Spleen (tissue), 13 donors: ENCODE measurements at places on chromosomes 12 and 14.

DNA sequence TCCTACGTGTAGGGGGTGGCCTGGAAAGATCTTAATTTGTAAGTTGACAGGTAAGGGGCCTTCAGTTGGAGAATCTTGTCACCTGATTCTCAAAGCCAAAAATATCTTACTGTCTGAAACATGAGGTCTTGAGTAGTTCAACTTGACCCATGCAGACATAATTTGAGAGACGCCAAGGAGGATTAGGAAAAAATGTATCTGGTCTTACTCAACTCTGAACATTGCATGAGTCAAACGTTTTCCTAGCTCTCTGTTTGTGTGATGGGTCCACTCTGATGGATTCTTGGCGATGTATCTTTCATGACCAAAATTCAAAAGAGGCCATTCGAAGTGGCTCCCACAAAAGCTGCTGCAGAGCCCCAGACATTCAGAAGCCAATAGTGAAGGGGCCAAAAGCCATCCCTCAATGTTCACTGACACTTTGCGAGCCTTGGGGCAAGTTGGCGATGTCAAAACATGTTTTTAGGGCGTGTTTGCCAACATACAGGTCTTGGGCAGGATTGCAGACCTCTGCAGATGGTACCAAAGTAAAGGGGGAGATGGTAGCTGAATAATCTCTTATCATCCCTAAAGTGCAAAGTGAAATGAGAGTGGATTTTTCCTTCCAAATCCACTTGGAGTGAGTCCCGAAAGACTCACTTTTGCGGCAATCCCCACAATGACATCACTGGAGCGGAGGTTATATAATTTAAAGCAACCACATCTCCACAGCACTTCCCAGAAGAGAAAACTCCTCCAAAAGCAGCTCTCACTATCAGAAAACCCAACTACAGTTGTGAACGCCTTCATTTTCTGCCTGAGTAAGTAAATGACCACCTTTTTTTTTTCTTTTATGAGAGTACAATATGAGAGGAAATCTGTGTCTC lies at the start of gene BDKRB1:
Gene BDKRB1 (plus strand): TSS at position 710 of the 866 bp plus-strand sequence. CDS start 7,473 bp downstream, outside the sequence.
- DNase-seq = no peak

- no peak for DNase-seq
Measured at GRCh38 chr14:90742729-90743128, 73.5 kb downstream of the TTC7B start.

GRCh38 chr12:26466726-26467125 lies 271.4 kb downstream of the SSPN start:
- no peak for DNase-seq

- no peak for DNase-seq
Measured at GRCh38 chr12:68977909-68978610, 45.1 kb upstream of the CPM start.

GRCh38 chr12:2485681-2486080 lies 309.1 kb upstream of the FKBP4 start:
- no peak for DNase-seq

DNA sequence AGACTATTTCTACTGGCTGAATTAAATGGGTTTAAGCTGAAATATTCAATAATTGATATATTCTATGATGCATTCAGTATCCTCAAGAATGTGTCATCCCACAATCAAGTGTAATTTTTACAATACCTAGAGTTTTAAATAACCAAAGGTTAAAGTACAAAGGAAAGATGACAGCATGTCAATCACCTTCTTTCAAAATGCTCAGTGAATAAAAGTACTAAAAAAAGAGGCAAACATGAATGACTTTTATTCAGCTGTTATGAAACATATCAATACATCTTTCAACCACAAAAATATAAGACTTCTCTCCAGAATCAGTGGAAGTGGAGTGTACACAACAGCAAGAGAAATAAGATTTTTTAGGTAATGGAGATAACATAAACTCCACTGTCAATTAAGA lies 72.0 kb downstream of the NELL2 start:
- no peak for DNase-seq

DNA sequence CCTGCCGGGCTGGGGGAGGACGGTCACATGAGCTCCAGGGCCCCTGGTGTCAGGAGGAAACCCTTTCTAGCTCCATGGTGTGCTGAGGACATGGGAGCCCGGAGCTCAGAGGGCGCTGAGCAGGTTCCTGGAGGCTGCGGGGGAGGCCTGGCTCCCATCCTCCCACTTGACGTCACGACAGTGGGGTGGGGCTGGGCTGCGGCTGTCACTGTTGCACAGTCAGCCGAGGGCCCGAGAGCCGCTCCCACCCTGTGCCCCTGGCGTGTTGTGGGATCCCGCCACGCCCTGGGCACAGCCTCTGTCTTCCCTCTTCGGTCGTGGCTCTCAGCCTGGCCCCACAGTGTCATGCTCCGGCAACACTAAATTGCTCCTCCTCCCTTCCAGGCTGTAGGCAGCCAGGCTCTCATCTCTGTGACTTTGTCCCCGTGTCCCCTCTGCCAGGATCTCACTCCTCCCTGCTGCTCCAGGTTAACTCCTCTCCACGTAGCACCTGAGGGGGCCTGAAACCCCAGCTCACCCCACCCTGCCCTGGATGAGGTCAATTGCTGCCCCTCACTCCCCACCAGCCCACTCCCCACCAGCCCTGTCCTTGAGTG lies 33.0 kb downstream of the BEGAIN start:
- DNase-seq = no peak

DNA sequence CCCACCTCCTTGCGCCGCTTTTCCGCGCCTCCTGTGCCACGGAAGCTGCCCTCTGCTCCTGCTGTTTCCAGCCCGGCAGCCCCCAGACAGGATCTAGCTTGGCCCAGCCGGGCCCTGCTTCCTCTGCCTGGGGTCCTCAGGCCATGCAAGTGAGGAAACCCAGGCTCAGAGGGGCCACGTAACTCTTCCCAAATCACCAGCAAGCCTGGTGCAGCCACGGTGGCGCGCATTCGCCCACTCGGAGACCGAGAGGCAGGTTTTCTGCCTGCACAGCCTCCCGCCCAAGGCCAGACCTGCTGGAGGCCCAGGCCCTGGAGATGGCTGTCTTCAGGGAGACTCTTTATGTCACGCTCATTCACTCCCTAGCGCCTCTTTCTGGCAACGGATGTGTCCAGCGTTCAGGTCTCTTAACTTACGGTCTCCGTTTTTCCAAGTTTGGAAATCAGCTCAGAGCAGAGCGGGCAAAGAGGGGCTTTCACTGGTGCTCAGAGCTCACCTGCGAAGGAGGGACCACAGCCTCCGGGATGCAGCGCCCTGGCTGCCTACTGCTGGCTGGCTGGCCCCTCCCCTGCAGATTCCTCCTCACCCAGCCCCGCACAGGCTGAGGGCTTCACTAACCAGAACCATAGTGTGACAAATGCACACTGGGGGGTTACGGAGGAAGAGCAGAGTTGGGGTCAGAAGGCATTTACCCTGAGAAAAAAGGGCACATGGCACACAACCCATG lies 20.6 kb upstream of the CEP170B start:
- peak; percentile 64 for DNase-seq

DNA sequence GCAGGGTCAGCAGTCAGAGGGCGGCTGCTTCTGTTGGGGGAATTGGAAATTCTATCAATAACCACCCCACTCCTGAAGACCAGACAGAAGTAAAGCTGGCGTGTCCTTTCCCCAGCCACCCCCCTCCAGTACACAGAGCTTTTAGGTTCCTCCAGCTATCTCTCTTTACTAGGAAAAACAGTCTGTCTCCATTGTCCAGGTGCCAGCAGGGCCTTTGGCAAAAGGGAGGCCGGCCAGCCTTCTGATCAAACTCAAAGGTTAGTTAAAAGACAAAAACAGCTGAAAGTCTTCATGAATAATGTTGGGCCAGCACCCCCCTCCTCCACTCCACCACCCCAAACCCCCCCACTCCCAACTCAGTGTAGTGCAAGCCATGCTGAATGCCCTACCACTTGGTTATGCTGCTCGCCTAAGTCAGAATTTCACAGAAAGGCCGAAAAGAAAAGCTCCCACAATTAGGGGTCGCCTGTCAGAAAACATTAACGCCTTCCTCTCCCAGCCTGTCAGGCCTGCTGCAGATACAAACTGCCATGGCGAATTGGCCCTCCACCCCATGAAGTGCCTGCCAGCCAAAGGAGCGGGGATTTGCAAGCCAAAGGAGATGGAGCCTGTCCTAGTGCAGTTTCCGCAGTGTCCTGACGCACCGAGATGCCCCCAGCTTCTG lies 8.9 kb downstream of the ASCL1 start:
- no peak for DNase-seq

- no peak for DNase-seq
Measured at GRCh38 chr12:95653771-95654546, 102.7 kb upstream of the USP44 start.

DNA sequence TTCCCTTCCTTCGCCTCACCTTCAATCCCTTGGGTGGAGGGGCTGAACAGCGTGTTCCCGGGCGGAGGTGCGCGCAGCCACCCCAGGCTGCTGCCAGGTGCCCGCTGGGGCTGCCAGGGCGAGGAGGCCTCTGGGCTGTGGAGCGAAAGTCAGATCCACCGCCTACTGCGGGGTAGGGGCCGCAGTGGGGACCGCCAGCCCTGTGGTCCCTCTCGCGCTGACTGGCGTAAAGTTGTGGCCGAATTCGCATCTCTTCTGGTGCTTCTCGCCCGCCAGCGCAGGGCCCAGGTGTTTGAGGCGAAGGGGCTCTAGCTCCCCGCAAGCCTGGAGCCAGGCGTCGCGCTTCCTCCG lies 6.9 kb upstream of the HOXC4 start:
- peak; percentile 62 for DNase-seq

DNA sequence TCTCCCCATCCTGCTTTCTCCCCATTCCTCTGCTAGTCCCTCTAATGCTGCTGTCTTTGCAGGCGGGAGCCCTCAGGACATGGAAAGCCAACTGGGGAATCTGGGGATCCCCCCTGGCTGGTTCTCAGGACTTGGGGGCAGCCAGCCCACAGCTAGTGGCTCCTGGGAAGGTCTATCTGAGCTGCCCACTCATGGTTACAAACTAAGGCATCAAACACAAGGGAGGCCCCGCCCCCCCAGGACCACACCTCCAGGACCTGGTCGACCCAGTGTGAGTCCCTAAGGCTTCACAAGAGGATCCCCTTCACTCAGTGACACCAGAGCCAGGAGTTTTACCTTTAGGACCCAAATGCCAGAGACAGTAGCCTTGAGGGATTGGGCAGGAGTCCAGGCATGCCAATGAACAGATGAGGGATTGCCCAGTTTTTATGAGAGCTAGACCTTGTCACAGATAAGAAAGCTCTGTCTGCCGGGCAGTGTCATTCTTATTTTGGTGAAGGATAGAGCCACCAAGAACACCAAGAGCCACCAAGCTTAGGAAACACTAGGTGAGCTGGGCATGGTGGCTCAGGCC lies 8.0 kb upstream of the CPNE6 start:
- DNase-seq = peak; percentile 35

- no peak for DNase-seq
Measured at GRCh38 chr14:70905301-70905700, 2.0 kb upstream of the PCNX1 start.

GRCh38 chr12:80794551-80794950 lies 77.8 kb downstream of the MYF5 start:
- no peak for DNase-seq

- DNase-seq = no peak
Measured at GRCh38 chr12:50612882-50613281, 108.1 kb downstream of the DIP2B start.

- DNase-seq = no peak
Measured at GRCh38 chr12:24815114-24815423, 133.8 kb downstream of the BCAT1 start.

DNA sequence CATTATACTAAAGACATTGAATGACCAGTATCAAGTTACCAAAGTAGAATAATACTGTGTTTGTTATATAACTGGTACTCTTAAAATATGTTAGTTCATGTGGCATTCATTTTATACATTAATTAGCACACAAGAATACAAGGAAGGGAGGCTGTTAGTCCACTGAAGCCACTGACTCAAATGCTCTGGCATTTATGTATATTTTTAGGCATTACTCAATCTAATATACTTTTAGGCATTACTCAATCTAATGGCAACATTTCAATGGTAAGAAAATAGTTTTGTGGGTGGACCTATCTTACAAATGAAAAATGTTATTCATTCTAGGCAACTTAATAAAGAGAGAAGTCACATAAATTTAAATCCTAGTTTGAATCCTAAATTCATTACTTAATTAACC lies 874.4 kb upstream of the USP15 start:
- DNase-seq = no peak

- DNase-seq = no peak
Measured at GRCh38 chr14:103561381-103562178, 877 bp downstream of the BAG5 start.

DNA sequence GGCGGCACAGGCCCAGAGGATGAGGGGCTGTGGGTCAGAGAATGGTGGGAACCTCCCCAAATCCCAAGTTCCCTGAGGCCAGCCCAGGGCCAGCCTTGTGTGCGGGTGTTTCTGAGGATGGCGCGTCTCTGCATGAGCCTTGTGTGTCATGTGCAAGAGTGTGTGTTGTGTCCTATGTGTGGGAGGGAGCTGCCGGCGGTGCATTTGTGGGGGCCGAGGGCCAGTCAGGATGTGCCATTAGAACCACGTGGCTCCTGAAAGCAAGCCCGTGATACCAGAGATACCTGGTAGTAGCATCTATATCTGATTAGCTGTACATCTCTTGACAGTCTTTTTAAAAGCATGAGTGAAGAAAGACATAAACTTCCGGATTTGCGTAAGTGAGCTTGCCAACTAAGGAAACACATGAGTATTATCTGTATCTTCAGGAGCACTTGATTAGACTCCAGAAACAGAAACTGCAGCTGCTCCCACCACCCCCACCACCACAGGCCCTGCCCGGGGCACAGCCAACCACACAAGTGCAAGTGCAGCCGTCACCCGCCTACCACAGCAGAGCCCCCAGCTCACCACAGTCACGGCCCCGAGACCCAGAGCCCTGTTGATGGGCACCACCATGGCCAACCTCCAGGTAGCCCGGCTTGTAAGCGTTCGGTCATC lies 19.2 kb downstream of the DDX51 start:
- DNase-seq = no peak

DNA sequence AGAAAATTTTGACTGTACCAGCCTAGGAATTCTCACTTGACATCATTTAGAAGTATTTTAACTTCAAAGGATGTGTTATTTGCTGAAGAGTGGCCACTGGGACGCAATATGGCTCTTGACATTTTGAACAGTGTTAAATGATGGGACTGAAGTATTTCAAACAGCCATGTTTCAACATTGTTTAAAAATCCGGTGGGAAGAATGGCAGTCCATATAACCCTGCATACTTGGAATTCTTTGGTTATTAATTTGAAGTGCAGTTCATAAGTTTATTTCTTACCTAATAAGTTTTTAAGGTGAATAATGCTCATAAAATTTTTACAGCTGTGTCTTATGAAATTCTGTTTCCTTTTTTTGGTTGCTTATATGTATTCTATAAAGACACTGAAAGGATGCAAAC lies 8.3 kb downstream of the TMTC2 start:
- DNase-seq = no peak
